ENCODE measurements at places on chromosomes 13 and 19.

DNA sequence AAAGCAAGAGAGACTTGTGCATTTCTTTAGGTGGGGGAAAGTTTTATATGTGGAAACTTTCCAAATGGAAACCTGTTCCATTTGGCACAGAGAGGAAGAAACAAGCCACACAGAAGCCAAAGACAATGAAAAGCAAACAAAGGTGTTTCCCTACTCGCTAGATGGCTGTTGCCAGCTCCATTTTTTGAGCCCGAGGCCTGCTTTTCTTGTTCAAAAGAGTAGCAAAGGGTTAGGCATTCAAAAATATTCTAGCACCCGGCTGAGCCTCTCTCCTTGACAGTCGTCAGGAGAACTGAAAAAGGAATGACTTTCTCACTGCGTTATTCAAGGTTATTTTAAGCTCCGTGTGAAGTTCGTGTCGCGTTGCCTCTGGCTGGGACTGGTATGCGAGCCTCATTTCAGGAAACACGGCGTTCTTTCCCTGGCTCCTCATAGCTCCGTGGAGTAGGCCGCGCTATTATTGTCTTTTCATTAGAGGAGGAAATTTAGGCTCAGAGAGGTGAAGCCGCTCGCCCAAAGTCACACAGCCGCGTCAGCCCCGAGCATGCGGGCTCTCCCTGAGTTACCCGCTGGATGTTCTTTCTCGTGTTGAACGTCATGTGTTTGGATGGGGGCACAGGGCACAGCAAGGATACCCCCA is 7.6 kb downstream of the TRPM4 start:
- peak; percentile 14 for DNase-seq

DNA sequence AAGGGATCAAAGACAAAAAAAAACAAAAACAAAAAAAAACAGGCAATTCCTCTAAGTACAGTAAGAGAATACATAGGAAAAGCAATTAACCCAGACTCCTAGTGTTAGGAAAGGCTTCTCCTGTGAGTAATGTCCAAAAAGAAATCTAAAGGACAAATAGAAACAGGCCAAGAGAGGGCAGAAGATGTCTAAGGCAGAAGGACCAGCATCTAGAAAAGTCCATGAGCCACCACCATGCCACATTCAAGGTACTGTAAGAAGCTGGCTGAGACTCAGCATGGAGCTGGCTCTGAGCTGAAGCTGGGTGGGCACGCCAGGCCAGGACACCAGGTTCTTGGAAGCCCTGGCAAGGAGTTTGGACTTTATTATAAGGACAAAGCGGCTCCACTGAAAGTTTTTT is 118.1 kb upstream of the FRY start:
- no peak for DNase-seq

- DNase-seq = no peak
Measured at GRCh38 chr13:20610006-20610405, 43.0 kb downstream of the IFT88 start.

GRCh38 chr13:96223231-96223630 is 133.3 kb downstream of the HS6ST3 start:
- no peak for DNase-seq

DNA sequence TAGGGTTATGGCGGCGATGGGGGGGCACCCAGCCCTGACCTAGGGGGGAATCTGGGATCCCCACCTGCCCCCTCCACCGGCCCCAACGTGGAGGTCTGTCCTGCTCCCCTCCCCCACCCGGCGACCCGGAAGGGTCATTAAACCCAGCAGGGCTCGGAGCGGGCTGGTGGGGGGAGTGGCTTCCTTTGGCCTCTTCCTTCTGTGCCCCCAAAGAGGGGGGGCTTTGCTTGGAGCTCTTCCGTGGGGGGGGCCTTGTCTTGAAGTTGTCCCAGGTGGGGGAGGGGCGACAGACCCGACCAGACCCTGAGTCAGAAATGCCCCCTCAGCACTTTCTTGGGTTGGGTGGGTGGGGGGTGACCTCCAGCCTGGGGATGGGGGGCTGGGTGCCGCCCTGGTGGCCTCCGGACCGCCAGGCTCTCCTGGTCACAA is 1.5 kb downstream of the ARID3A start:
- DNase-seq = no peak

DNA sequence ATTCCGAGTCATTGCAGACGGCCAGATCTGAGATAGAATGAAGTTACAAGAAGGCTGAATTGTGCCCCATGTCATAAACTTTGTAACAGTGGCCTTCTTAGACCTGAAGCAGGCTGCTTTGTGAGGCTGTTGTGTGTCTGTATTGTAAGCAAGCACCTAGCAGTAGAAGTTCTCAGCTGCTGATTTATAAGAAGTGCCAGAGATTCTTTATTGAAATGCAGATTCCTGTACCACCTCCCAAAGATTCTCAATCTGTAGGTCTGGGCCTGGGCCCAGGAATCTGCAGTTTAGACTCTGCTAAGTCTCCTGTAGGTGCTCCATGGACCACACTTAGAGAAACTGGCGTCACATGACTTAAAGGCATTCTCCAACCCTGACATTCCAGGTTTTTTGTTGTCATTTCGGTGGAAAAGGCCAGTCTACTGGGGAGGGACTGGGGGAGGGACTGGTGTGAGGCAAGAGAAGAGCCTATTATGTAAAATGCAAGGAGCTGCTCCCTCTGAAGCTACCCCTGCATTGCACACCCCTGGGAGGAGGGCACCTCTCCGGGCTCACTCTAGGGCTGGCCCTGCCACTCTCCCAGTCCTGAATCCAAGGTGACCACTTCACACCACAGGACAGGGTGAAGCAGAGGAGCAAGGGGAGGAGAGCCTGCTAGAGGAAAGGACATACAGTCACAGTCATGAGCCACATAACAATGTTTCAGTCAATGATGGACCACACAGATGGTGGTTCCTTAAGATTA is 769 bp upstream of the TMEM272 start:
- no peak for DNase-seq

GRCh38 chr13:31835932-31836331 is 96.6 kb downstream of the RXFP2 start:
- no peak for DNase-seq

- no peak for DNase-seq
Measured at GRCh38 chr13:113599391-113599790, 14.8 kb downstream of the TFDP1 start.

DNA sequence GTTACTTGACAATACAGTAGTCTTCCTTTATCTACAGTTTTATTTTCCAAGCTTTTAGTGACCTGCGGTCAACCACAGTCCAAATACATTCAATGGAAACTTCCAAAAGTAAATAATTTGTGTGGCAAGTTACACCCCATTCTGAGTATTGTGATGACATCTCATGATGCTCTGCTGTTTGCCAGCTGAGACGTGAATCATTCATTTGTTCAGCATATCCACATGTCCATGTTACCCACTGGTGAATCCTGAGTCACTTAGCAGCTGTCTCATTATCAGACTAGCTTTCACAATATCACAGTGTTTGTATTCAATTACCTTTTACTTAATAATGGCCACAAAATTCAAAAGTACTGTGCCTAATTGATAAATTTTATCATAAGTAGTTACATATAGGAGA is 179.8 kb downstream of the PRR20E start:
- no peak for DNase-seq

GRCh38 chr19:48351341-48351752 is 12.4 kb downstream of the TMEM143 start:
- no peak for DNase-seq

DNA sequence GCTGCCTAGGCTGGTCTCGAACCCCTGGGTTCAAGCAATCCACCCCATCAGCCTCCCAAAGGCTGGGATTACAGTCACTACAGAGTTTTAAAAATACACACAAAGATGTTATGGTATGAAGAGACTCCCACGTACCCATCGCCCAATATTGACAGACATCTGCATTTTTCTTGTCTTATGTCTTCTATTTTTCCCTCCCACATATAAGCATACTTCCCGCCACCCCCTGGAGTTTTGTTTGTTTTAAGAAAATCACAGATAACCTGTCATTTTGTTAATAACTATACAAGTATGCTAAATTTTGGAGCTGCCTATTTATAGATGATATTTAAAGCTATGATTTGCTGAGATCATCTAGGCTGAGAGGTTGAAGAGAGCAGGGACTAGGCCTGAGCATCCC is 6.2 kb upstream of the SMG9 start:
- DNase-seq = no peak

DNA sequence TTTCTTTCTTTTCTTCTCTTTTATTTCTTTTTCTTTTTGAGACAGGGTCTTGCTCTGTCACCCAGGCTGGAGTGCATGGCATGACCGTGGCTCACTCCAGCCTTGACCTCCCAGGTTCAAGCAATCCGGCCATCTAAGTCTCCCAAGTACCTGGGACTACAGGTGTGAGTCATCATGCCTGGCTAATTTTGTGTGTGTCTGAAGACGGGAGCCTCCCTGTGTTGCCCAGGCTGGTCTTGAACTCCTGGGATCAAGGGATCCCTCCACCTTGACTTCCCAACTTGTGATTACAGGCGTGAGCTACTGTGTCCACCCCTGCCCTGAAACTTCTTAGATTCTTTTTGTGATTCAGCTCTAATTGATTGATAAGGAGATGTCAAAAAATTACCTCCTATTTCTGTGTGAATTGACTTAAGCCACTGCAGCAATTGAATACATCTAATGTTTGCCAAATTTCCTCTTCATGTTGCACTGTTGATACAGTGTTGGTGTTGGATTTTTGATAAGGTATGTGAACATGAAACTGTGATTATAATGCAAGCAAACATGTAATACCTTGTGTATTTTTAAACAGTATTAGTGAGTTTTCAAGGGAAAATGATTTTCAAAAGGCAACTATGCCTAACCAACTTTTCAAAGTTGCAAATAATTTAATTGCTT is 22.6 kb downstream of the KLF5 start:
- no peak for DNase-seq

DNA sequence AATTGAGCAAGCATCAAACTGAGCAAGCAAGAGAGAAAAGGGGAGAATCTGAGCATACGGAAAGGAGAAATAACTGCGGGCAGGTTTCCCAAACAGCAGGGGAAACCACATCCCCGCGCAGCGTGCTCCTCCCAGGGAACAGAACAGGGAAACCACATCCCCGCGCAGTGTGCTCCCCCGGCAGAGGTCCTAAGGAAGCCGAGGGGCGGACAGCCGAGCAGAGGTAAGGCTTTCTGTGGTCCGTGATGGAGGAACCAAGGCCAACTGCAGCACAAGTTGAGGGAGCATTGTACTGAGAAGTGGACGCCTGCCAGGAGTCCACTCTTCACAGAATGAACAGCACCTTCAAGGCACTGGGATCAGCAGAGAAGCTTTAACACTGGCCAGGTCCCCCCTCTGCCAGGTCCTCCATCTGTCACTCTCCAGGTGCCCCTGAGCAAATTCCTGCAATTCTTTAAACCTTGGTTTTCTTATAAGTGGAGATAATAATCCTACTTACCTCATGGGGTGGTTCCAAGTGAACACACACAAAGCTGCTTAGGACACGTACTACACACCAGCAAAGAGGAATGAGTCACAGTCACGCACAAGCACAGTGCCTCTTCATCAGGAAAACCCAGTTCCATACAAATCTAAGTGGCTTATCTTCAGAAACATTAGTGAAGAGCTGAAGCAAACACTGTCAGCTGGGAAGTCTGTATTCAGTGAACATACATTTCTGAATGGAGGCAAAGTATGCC is 23.0 kb upstream of the LAMP1 start:
- DNase-seq = no peak

DNA sequence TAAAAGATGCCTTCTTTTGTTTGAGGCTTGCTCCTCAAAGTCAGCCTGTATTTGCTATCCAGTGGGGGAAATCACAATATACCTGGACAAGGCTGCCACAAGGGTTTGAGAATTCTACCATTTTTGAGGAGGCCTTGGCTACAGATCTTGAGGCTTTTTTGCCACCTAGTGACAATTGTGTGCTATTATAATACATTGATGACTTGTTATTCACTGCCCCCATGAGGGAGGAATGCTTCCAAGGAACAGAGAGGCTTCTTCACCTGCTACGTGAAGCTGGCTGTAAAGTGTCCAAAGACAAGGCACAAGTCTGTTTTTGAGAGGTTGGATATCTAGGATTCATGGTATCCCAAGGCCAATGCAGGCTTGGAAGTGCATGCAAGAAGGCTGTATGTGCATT is 72.5 kb downstream of the ZNF708 start:
- peak; percentile 2 for DNase-seq

- no peak for DNase-seq
Measured at GRCh38 chr13:40438999-40439797, 227.2 kb downstream of the FOXO1 start.

DNA sequence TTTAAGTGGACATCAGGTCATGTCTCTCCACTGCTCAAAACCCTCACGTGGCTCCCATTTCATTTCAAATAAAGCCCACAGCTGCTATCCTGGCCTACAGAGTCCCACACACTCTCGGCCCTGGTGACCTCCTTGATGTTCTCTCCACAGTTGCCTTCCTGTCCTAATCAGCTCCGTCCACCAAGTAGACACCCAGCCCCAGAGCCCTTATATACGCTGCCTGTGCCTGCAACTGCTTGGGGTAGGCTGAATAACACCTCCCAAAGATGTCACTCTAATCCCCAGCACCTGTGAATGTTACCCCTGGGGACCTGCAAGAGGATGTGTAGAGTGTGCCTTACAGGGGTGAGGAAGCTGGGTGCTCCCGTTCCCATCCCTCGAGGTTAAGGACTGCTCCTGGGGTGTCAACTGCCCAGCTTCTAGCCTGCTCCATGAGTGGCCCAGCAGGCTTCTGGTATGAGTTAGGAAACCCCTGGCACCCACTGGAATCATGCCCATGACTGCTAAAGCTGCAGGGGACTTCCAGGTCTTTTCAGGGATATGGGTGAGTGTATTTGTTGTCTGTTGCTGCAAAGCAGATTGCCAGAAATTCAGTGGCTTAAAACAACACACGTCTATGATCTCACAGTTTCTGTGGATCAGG is 6.0 kb downstream of the FAM187B start:
- no peak for DNase-seq

- DNase-seq = no peak
Measured at GRCh38 chr19:5339950-5340636, 519 bp downstream of the PTPRS start.

DNA sequence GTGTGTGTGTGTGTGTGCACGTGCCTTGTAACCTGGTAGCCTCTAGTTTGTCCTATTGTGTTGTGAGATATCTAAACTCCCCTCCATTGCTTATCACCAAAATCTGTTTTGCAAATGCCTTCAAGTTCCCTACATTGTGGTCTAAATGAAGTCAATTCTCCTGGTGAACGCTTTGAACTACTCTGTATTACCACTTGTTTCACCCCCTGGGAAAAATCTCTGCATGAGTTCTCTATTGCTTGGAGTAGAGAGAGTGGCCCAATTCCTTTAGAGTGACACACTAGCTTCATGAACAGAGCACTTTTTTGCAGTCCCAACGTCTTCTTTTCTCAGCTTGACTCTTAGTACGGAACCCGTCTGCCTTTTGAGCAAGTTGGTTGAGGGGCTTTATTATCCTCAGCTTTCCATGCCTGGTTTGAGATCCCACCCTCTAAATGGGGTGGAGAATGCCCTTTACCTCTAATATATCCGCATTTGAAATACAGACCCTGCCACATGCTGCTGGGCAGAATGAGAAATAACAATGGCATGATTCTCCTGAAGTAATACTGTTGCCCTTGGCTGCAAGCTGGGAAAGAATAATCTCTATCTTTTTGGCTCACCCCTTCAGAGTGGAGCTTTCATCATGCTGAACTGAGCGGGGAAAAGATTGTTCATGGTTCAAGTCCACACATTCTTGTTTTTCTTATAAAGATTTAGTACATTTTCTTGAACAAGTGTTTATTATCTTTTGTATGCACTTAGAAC is 2545.3 kb downstream of the PCDH9 start:
- DNase-seq = no peak

GRCh38 chr13:74288361-74288911 is 154.2 kb upstream of the KLF12 start:
- peak; percentile 42 for DNase-seq

GRCh38 chr19:6663236-6664201 is 6.4 kb downstream of the TNFSF14 start:
- DNase-seq = no peak

Measured in hippocampal formation (tissue), 2 donors.